ENCODE measurements at places on chromosomes 2 and 18. TPM values are rescaled to one million over a fixed set of nuclear protein-coding genes. Genes with fewer than 3 reads are reported as not detected.

- H3K4me1 ChIP-seq, result peaks cover 21% of the 10 kb centered on the region
- H3K27me3 ChIP-seq, result no peaks in the 10 kb centered on the region
- no peak overlapping the region for H3K27ac ChIP-seq
- no peak for DNase-seq
- no peaks in the 10 kb centered on the region for H3K36me3 ChIP-seq
Observed at GRCh38 chr2:188345831-188346458, 54.3 kb downstream of the GULP1 start.

DNA sequence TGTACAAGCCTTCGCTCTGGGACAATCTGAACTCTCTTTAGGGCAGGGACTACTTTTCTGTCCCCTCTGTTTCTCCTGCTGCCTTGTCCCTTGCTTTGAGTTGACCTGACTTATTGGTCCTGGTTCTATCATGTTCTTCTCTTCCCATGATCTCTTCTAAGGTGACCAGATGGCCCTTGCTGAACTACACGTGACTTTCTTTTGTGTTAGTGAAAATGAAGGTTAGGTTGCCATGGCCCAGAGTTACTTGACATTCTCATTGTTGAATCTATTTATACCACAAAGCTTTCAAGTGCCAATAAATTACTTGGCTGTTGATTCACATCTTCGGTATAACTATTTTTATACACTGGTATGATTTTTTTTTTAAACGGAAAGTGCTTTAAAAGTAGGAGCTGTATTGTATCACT lies 24.4 kb downstream of the MRPL33 start:
- no peak for DNase-seq
- H3K36me3 ChIP-seq, result no peaks in the 10 kb centered on the region
- H3K4me1 ChIP-seq, result peaks cover 7% of the 10 kb centered on the region
- H3K27me3 ChIP-seq, result no peaks in the 10 kb centered on the region
- H3K27ac ChIP-seq, result no peak overlapping the region
- no peak overlapping the region for H3K4me3 ChIP-seq

DNA sequence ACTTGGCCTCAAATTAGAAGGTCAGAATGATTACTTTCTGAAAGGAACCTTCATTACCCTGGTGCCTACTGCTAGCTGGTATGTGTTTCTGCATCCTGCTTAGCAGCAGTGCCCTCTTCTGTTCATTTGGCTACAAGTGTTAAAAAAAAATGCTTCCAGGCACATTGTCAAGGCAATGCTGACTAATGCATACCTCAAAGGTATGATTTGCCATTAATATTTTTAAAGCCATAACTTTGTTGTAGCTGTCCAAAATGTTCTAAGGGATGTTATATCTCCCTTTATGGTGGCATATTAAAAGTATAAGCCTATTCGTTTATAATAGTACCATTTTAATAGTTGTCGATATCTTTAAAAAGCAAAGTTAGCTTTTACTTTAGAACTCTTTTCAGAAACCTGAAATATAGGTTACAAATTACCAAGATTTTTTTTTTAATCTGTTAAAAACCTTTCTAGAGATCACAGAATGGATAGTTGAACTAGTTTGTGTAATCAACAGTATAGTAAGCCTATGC lies 52.0 kb upstream of the FAM171B start:
- DNase-seq, result peak; percentile 69
- H3K36me3 ChIP-seq, result peaks cover 8% of the 10 kb centered on the region
- no peaks in the 10 kb centered on the region for H3K4me1 ChIP-seq
- no peaks in the 10 kb centered on the region for H3K27me3 ChIP-seq
- H3K27ac ChIP-seq, result no peak overlapping the region
- no peak overlapping the region for H3K4me3 ChIP-seq

DNA sequence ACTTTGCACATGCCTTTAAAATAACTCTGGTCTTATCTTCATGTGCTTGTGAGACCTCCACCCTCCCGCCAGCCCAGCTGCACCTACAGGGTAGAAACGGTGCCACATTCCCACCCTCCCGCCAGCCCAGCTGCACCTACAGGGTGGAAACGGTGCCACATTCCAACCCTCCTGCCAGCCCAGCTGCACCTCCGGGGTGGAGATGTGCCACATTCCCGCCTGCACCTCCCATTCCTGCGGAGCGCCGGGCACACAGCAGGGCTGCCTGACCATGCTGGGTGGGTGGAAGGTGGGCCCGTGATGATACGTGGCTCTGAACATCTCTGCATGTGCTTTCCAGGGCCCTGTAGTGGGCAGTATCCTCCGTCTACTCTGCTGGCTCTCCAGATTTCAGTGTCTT lies 243.7 kb upstream of the PXDN start:
- no peaks in the 10 kb centered on the region for H3K27me3 ChIP-seq
- no peak overlapping the region for H3K27ac ChIP-seq
- no peak for DNase-seq
- H3K4me1 ChIP-seq, result no peaks in the 10 kb centered on the region
- H3K36me3 ChIP-seq, result no peaks in the 10 kb centered on the region

- H3K4me1 ChIP-seq, result peaks cover 57% of the 10 kb centered on the region
- no peak overlapping the region for H3K4me3 ChIP-seq
- H3K27ac ChIP-seq, result no peak overlapping the region
Observed at GRCh38 chr2:157837851-157838441, 38.2 kb downstream of the ACVR1 start.

DNA sequence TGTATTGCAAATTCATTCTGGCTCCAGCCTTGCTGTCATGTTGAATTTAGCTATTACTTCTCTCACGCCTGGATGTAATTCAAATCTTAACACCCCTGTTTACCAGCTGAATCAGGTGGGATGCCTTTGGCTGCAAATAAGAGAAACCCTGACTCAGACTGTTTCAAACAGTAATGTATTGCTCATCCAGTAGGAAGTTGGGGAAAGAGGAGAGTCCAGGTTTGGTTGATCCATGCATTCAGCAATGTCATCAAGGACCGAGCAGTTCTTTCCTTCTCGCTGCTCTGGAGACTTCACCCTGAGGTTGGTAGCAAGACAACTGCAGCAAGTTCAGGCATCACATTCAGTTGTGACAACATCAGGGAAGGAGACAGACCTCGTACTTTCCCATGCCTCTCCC lies 6.4 kb upstream of the DARS1 start:
- no peak overlapping the region for H3K4me3 ChIP-seq
- no peak overlapping the region for H3K27ac ChIP-seq
- H3K27me3 ChIP-seq, result no peaks in the 10 kb centered on the region
- H3K36me3 ChIP-seq, result no peaks in the 10 kb centered on the region
- DNase-seq, result no peak
- H3K4me1 ChIP-seq, result no peaks in the 10 kb centered on the region

DNA sequence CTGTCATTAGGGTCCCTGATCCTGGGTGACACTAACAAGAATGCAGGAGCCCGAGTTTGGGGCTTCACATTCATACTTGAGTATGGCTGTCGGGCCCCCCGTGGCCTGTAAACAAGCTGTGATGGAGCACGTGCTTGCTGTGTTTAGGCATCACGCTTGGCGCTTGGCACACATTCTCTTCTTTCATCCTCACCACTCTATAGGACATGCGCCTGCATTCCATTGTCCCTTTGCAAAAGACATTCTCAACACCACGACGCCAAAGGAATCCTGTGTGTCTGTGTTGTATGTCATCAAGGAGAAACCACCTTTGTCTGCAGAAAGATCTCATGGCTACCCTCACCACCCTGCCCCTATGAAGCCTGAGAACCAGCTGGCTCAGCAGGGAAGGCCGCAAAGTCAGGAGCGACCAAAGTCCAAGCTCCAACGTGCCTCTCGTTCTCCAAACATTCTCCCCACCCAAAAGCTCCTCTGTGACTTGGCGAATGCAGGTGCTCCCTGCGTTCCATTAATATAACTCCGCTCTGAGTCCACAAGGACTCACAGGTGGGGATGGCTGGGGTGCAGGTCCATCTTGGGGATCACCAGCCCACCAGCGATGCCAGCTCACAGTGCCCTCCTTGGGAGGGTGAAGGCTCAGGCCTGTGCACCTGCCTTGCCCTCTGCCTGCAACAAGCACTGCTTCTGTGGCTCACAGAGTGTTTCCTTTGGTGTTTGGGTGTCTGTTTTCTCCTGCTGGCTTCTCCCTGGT lies 6.2 kb upstream of the PER2 start:
- no peak for DNase-seq
- H3K4me1 ChIP-seq, result peaks cover 16% of the 10 kb centered on the region
- no peak overlapping the region for H3K4me3 ChIP-seq
- H3K27ac ChIP-seq, result no peak overlapping the region

- no peak for DNase-seq
- no peak overlapping the region for H3K4me3 ChIP-seq
- H3K27ac ChIP-seq, result no peak overlapping the region
- no peaks in the 10 kb centered on the region for H3K4me1 ChIP-seq
- H3K36me3 ChIP-seq, result no peaks in the 10 kb centered on the region
- no peaks in the 10 kb centered on the region for H3K27me3 ChIP-seq
Observed at GRCh38 chr2:223971-224760, 39.7 kb downstream of the SH3YL1 start.

- H3K27me3 ChIP-seq, result no peaks in the 10 kb centered on the region
- no peak overlapping the region for H3K27ac ChIP-seq
- DNase-seq, result no peak
- H3K4me3 ChIP-seq, result no peak overlapping the region
- H3K4me1 ChIP-seq, result no peaks in the 10 kb centered on the region
Observed at GRCh38 chr2:172698041-172698863, 37.4 kb upstream of the RAPGEF4 start.

DNA sequence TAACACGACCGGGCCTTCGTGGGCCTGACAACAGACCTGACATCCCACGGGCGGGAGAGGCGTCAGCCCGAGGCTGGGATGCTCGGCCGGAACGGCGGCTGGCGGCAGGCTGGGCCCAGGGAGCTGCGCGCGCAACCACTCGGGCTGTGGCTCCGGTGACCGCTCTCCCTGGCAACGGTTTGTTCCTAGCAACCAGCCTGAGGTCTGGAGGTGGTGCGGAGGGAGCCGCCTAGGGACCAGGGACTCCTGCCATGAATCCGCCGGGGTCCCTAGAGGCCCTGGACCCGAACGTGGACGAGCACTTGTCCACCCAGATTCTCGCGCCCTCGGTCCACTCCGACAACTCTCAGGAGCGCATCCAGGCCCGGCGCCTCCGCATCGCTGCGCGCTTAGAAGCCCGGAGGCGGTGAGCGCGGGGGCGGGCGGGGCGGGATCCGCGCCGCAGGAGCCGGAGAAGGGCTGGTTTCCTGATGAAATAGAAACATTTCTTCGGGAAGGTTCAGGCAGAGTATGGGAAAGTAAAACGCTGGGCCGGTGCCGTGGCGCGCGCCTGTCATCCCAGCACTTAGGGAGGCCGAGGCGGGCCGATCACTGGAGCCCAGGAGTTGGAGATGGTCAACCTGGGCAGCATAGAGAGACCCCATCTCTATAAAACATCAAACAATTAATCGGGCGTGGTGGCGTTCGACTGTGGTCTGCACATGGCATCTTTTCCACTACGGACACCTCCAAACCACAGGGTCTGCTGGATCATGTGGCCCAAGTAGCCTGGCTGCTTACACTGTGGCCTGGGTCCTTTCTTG lies at the start of gene DRC1:
Gene DRC1 (plus strand): TSS at position 182 of the 803 bp plus-strand sequence. CDS start 70 bp downstream, at position 252.
- H3K4me1 ChIP-seq, result peaks cover 7% of the 10 kb centered on the region
- peaks cover 16% of the 10 kb centered on the region for H3K27me3 ChIP-seq
- no peaks in the 10 kb centered on the region for H3K36me3 ChIP-seq
- DNase-seq, result peak; percentile 96
- H3K4me3 ChIP-seq, result peak within 1 kb of the TSS; percentile 66
- H3K27ac ChIP-seq, result no peak within 1 kb of the TSS

DNA sequence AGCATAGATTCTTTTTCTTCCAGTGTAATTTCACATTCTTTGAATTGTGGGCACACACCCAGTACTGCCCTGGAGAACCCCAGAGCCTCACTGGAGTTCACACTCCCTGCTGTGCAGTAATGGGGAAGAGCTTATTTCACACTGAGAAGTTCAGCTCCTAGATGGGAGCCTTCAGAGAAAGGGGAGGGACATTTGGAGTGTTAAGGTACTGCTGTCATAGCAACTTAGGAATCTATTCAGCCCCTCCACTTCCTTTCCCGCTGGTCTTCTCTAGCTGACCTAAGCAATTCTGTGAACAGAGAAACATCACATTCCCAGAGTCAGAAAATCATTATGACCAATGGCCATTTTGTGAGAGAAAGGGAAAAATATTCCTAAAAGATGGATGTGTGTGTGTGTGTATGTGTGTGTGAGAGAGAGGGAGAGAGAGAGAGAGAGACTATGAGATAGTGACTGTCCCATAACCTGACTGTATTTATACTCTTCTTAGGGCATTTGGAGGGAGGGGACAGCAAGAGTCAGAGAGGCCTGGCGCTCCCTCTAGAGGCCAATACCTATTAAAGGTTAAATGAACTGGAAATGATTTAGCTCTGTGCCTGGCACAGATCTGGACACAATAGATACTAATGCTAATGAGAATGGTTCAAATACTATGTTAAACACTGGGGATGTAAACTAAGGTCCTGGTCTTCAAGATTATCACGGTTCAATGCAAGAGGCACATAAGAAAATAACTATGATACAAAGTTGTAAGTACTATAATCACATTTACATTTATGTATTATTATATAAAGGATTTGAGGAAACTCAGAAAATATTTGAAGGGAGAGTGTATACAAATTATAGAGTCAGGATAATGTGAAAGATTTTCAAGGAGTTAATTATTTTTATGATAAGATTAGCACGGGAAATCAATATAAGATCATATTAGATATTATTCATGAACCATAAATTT lies 41.5 kb upstream of the RPE start:
- no peaks in the 10 kb centered on the region for H3K36me3 ChIP-seq
- peak; percentile 86 for DNase-seq
- peak overlapping the region; percentile 33 for H3K4me3 ChIP-seq
- no peaks in the 10 kb centered on the region for H3K27me3 ChIP-seq
- H3K27ac ChIP-seq, result peak overlapping the region; percentile 71

GRCh38 chr2:235749121-235749770 lies 255.4 kb downstream of the AGAP1 start:
- peaks cover 14% of the 10 kb centered on the region for H3K4me1 ChIP-seq
- no peaks in the 10 kb centered on the region for H3K36me3 ChIP-seq
- no peak overlapping the region for H3K4me3 ChIP-seq

DNA sequence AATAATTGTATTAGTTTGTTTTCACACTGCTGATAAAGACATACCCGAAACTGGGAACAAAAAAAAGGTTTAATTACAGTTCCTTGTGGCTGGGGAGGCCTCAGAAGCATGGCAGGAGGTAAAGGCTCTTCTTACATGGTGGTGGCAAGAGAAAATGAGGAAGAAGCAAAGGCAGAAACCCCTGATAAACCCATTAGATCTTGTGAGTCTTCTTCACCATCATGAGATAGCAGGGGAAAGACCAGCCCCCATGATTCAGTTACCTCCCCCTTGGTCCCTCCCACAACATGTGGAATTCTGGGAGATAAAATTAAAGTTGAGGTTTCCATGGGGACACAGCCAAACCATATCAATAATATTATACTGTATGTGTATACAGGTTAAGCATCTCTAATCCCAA lies 73.3 kb upstream of the CABLES1 start:
- peaks cover 4% of the 10 kb centered on the region for H3K4me1 ChIP-seq
- no peaks in the 10 kb centered on the region for H3K36me3 ChIP-seq
- H3K27ac ChIP-seq, result no peak overlapping the region
- no peak for DNase-seq
- H3K4me3 ChIP-seq, result no peak overlapping the region

GRCh38 chr2:69437751-69438154 lies 518 bp upstream of the NFU1 start:
- DNase-seq, result no peak
- no peaks in the 10 kb centered on the region for H3K36me3 ChIP-seq
- peak overlapping the region; percentile 83 for H3K4me3 ChIP-seq
- peaks cover 16% of the 10 kb centered on the region for H3K4me1 ChIP-seq

GRCh38 chr2:144146076-144146475 lies 373.8 kb downstream of the ZEB2 start:
- H3K27me3 ChIP-seq, result no peaks in the 10 kb centered on the region
- H3K4me1 ChIP-seq, result no peaks in the 10 kb centered on the region
- DNase-seq, result no peak

Gene MTIF2
- 39.2 TPM for total RNA-seq

Gene TFPI
- total RNA-seq, result 12.9 TPM

Gene STARD6
- total RNA-seq, result not detected

Gene CELF4
- total RNA-seq, result 1.8 TPM

Gene PSMD1
- 132 TPM for total RNA-seq

Gene MYCN
- 26.7 TPM for total RNA-seq
